ENCODE measurements at places on chromosomes 16 and 17.

DNA sequence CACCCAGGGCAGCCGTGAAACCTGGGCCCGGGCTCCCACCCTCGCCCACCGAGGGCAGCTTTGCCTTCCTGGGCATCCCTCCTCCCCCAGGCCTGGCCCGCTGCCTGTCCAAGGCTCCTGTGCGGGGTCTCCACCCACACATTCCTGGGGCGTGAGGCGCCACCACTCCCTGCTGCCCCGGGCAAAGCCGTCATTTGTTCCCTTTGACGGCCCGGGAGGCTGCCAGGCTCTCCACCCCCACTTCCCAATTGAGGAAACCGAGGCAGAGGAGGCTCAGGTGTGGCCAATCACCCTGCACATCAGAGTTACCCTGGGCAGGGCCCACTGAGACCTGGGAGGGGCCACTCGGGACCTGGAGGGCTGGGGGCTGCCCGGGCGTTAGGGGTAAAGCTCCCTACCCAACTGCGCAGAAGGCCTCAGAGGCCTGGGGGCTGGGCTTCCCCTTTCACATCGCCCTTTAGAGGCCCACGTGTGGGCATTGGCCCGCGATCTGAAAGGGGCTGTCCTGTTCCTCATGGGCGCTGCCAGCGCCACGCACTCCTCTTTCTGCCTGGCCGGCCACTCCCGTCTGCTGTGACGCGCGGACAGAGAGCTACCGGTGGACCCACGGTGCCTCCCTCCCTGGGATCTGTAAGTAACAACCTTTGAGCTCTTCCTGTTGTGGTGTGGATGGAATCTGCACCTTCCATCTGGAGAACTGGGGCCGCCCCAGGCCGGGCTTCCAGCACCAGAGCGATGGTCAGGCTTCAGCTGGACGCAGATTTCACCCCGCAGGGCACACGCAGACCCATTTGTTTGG is at the start of gene MSLN:
Gene MSLN (plus strand): TSS at position 190 of the 799 bp plus-strand sequence. CDS start 1,947 bp downstream, outside the sequence.
- DNase-seq = no peak

- no peak for DNase-seq
Observed at GRCh38 chr16:16828913-16829398, 450.0 kb downstream of the NPIPA7 start.

GRCh38 chr16:1980030-1980769 is 1.1 kb downstream of the NOXO1 start:
- DNase-seq = no peak

DNA sequence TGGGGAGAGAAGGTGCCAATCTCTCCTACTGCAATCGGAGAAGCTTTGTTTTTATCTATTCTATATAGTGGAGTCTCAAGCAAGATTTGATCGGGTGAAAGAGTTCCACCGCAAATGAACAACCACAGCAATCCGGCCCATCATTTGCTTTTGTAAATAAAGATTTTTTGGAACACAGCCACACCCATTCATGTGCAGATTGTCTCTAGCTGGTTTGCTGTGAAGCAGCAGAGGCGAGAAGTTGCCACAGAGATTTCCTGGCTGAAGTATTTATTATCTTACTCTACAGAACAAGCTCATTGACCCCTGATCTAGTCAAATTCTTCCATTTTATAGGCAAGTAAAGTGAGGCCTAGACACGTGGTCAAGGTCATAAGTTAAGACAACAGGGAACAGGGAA is 195.5 kb upstream of the TNRC6C start:
- DNase-seq = no peak

DNA sequence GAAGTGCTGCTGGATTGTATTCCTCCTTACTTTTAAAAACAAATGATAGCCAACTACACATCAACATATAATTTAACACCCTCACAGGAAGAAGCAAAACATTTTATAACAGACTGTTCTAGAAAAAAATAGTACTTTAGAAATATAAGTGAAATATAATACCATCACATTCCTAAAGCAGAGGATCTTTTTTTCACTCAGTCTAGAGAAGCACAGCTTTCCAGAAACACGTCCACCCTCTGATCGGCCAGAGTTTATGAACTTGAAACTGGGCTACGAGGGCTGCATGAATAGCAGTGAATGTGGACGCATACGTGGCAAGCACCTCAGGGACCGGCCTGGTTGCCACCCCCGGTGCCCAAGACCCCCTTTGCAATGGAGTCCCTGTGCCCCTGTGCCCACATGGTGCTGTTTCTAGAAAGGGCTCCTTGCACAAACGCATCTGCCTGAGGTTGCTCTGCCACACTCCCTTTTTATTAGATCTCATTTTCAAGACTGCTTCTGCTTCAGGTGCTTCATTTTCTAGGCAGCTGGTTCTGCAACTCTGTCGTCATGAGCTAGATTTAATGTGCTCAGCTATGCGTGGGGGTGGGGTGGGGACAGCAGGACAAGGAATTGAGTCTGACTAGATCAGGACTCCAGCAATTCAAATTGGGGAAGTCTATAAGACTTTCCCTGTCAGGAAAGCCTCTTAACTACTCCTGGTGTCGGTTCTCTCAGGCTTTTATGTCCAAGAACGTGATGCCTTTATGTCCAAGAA is 29.1 kb upstream of the ERN1 start:
- peak; percentile 52 for DNase-seq

DNA sequence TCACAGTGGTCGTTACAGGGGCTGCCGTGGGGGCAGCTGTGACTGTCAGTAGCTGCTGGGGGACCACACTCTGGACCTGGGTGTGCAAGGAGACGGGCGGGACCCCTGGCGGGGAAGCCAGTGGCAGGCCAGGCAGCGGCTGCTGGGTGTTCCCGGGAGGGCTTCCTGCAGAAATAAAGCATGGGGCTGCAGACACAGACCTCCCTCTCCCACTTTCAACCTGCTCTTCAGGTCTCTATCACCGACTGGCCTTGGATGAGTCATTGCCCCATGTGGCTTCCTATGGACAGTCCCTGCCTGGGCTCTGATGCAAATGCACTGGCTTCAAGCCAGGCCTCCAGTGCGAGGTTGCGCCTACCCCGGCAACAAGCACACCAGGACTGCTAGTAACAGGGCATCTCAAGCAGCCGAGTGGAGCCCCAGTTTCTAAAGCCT is 17.2 kb downstream of the SREBF1 start:
- DNase-seq = no peak

- DNase-seq = no peak
Observed at GRCh38 chr17:30103921-30104320, 12.7 kb upstream of the NSRP1 start.

DNA sequence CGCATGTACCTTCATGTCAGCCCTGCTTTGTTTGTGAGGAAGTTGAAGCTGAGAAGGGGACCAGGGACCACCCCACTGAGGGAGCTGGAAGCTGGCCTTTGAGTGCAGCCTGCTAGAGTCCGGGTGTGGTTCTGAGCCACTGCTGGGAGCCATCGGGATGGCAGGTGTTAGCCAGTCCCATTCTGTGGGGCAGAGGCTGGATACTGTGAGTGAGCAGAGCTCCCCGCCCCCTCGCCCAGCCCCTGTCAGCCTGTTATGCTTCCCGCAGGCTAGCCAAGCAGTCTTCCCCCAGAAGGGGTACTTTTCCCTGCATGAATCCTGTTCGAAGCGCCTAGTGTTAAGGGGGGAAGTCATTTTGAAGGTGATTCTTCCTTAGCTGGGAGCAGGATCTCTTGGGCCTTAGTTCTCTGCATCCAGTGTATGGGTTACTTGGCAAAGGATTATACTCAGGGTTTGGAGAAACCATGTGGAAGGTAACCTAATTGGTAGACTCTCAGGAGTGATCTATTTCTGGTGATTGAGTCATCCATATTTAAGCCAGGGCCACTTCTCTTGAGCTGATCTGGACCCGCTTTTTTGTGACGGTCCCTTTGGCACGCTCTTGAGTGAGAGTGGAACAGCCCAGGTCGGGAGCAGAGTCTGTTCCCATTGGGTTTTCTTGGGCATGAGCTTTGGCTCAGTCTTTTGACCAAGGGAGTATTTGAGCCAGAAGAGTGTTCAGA is 23.8 kb downstream of the AKAP1 start:
- peak; percentile 39 for DNase-seq

GRCh38 chr16:78522327-78522726 is 422.9 kb downstream of the WWOX start:
- no peak for DNase-seq

- no peak for DNase-seq
Observed at GRCh38 chr17:72572604-72573491, 452.0 kb downstream of the SOX9 start.

- DNase-seq = no peak
Observed at GRCh38 chr17:3003296-3004149, 59.9 kb downstream of the OR1D5 start.

DNA sequence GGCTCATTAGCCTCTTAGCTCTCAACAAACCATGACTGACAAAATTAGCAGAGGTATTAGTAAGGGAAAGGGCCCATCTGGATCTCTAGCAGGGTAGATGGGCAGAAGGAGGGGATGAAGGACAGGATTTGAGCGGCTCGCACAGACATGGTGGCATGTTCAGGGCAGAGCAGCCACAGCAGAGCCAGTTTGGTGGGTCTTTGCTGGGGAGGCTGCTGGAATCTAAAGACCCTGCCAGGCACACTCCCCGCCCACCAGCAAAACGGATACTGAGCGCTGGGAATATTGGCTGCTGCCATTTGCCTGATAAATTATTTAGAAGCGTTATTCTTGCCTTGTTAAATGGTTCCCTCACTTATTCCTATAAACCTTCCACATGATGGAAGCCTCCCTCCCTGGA is 20.7 kb upstream of the NAT9 start:
- DNase-seq = no peak

DNA sequence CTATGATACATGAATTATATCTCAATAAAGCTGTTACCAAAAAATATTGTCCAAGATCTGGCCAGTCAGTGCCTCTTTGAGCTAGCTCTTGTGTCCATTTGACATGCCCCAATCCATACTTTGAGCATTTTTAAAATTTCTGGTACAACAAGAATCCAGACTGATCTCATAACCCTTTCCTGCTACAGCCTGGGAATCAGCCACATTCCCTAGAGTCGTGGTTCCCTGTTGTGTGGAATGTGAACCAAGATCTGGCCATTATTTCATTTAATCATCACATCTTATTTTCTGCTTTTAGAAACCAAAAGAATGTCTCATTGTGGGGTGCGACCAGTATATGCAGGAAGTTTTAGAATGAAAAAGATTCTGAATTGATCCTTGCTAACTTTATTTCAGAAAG is 34.3 kb upstream of the RPRML start:
- DNase-seq = no peak

DNA sequence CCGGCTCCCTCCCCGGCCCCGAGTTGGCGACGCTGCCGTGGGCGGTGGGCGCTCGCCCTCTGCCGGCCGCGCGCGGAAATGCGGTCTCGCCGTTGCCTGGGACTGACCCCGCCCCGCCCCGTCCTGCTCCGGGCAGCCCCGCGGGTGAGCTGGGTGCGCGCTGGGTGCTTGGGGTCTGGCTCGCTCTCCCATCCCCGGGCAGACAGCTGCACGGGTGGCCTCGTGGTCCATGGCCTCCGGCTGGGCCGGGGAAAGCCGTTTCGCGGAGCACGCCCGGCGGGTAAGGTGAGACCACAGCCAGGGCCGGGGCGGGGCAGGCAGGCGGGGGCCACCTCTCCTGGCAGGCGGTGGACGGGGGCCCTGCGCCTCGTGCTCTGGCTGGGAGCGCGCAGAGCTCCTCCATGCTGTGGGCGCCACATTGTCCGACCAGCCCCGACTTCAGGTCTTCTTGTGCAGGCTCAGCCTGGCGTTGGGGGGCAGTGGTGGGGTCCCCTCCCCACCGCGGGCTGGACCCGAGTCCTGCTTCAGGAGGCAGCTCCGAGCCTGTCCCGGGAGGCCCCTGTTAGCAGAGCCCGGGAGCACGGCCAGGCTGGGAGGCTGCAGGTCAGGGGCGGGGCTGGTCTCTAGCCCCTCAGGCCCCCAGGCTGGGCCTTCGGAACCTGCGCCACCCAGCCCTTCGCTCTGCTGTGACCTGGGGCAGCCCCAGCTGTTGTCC is 7.0 kb upstream of the C1QTNF8 start:
- peak; percentile 72 for DNase-seq

- no peak for DNase-seq
Observed at GRCh38 chr17:19392303-19392702, 5.3 kb upstream of the MFAP4 start.

DNA sequence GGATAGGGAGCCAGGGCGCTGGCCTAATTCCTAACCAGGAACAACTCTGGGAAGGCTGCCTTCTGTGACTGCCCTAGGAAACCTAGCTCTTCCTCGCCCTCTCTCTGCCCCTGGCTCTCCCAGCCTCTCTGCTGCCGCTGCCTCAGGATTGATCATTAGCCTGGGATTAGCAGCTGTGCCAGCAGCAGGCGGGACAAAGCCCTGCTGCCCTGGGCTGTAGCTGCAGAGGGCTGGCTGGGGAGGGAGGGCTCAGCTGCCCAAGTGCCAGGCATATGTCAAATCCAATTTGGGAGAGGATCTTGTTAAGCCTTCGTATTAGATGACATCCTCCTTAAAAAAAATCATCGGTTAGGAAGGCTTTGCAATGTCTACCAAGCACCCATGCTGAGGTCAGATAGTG is 144.8 kb upstream of the CCL2 start:
- no peak for DNase-seq

- peak; percentile 82 for DNase-seq
Observed at GRCh38 chr17:1515640-1516387, 598 bp downstream of the INPP5K start.

DNA sequence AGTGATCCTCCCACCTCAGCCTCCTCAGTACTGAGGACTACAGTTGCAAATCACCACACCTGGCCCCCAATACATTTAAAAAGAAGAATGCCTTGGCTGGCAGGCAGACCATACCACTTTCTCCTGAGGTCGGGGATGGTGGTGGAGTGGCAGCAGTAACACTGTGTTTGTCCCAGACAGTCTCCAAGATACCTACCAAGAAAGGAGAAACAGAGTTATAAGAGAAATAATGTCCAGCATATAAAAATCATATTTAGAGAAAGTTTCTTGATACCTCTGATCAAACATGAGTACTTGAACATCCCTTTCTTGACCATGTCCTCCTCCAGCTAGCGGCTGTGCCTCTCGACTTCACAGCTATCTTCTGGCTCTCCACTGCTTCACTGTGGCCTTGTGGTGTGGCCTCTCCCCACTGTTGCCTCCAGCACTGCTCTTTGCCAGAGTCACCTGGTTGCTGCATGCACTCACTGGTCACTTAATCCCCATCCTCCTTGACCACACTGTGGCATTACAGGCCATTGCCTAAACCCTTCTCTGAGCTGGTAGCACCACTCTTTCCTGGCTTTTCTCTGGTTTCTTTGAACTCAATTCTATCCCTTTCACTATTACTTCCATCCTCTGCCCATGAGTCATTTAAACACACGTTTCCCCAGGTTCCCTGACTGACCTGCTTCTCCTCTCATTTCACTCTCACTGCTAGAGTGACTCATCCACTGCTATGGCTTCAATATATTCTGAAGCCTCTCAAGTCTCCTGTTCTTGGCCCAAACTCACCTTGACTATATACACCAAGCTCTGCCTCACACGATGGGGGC is 45.2 kb downstream of the XPO6 start:
- no peak for DNase-seq

- DNase-seq = no peak
Observed at GRCh38 chr17:61150686-61151299, 248.8 kb upstream of the TBX2 start.

GRCh38 chr16:19132898-19133297 is 19.1 kb downstream of the ITPRIPL2 start:
- DNase-seq = no peak

GRCh38 chr16:23679274-23679985 is 741 bp downstream of the PLK1 start:
- DNase-seq = peak; percentile 30
